ENCODE measurements at places on chromosomes 7 and 10. TPM values are rescaled to one million over a fixed set of nuclear protein-coding genes. Genes with fewer than 3 reads are reported as not detected.

DNA sequence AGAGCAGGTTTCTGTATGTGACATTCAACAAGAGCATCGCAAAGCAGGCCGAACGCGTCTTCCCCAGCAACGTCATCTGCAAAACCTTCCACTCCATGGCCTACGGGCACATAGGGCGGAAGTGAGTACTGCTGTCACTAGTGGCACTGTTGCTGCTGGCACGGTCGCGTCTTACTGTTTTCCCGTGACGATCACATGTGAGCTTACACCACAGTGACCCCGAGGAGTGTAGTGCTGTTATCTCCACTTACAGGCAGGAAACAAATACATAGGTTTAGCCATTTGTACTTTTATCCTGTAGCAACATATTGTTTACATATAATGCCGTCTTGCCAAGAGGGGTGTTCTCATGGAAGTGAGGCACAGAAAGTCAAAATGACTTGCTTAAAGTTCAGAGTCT, 25.4 kb downstream of the FBH1 start:
- no peak overlapping the region for H3K27ac ChIP-seq
- peaks cover 90% of the 10 kb centered on the region for H3K36me3 ChIP-seq
- H3K27me3 ChIP-seq = no peaks in the 10 kb centered on the region

GRCh38 chr7:41303709-41304108, 399.2 kb downstream of the INHBA start:
- peaks cover 2% of the 10 kb centered on the region for H3K27me3 ChIP-seq
- no peak overlapping the region for H3K27ac ChIP-seq
- H3K36me3 ChIP-seq = no peaks in the 10 kb centered on the region
- DNase-seq = no peak

DNA sequence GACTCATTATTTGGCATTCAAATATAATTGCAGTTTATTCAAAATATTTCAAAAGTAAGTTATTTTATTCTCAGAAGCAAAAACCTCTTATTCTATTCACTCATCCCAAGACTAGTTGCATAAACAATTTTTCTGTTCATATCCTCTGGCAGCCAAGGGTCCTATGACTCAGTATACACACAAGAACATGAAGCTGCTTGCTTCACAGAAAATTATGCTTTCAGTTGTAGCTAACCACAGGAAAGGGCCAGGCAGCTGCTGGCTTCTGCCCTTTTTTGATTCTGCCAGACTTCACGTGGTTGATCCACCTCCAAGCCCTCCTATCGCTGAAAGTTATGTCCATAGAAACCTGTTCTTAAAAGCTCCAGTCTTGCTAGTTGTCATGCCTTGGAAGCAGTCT, 108.8 kb downstream of the ABCA13 start:
- H3K4me1 ChIP-seq = no peaks in the 10 kb centered on the region
- no peak overlapping the region for H3K27ac ChIP-seq
- DNase-seq = no peak
- H3K36me3 ChIP-seq = no peaks in the 10 kb centered on the region
- no peak overlapping the region for H3K4me3 ChIP-seq

- no peaks in the 10 kb centered on the region for H3K4me1 ChIP-seq
- H3K27me3 ChIP-seq = no peaks in the 10 kb centered on the region
- no peak overlapping the region for H3K27ac ChIP-seq
- no peaks in the 10 kb centered on the region for H3K36me3 ChIP-seq
- DNase-seq = no peak
Measured at GRCh38 chr7:85928500-85928899, 715.2 kb upstream of the GRM3 start.

DNA sequence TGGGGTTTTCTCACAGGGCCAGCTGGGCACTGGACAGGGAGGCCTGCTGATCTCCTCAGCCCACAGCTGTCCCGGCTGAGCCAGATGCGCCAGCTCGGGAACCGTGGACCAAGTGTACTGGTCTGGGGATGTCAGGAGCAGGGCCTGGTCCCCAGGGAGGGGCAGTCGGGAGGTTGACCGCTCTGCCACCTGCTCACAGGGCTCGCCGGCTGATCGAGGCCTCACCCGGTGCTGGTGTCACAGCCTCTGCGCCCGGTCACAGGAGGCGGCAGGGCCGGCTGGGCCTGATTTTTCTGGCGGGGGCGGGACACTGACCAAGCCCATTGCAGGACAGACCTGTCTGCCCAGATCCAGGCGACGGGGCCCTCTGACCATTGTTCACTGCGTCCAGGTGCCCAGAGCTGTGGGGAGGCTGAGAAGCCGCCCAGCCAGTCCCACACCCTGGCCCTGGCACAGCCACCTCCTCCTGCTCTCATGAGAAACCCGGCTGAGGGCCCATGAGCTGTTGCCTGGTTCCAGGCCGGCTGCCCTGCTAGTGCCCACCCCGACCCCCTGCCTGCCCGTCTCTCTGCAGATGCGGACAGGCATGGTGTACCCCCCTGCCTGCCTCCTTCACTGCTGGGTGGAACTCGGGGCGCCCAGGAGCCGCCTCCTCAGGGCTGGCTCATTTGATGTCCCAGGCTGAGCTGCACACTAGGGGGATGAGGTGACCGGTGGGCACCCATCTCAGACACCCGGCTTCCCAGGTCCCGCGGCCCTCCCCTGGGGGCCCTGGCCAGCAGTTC, 3.0 kb upstream of the TMEM184A start:
- no peak overlapping the region for H3K4me3 ChIP-seq
- H3K27me3 ChIP-seq = no peaks in the 10 kb centered on the region
- H3K36me3 ChIP-seq = no peaks in the 10 kb centered on the region
- no peak overlapping the region for H3K27ac ChIP-seq

DNA sequence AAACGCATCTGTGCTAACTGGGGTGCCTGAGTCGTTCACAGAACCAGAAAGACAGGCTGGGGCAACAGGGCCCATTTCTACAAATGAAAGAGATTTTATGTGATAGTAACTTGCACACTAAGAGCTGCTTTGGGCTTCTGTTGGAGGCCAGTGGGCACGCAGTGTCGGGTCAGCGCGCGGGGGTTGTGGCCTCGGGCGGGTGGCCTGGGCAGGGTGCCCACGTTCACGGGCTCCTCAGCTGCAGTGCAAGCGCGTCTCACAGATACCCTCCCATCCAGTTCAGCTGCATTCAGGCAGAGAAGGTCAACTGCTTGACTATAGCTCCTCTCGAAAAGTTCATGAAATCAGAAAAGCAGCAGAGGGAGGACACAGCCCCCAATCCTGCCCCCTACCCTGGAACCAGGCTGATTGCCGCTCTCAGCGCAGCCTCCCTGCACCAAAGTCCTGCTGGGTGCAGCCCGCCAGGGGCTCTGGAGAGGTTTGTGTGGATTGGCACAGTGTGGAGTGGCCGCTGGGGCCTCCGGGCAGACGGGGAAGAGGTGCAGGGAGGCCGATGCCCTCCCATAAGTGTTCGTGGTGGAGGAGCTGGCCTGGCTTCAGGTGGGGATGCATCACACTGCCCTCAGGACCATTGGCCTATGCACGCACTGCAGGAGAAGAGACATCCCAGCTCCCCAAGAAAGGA, 582.8 kb downstream of the TCERG1L start:
- no peak for DNase-seq
- H3K36me3 ChIP-seq = no peaks in the 10 kb centered on the region
- no peak overlapping the region for H3K4me3 ChIP-seq
- H3K4me1 ChIP-seq = no peaks in the 10 kb centered on the region

GRCh38 chr7:139763330-139763729, 14.5 kb downstream of the HIPK2 start:
- no peak overlapping the region for H3K4me3 ChIP-seq
- H3K4me1 ChIP-seq = peaks cover 18% of the 10 kb centered on the region
- DNase-seq = no peak

Gene FKBP6
- total RNA-seq = not detected

GRCh38 chr10:79604294-79604693, 6.4 kb upstream of the SFTPA1 start:
- H3K36me3 ChIP-seq = no peaks in the 10 kb centered on the region
- peaks cover 3% of the 10 kb centered on the region for H3K4me1 ChIP-seq
- H3K4me3 ChIP-seq = no peak overlapping the region
- H3K27ac ChIP-seq = no peak overlapping the region

GRCh38 chr7:149742075-149742701, 31.2 kb downstream of the ZNF467 start:
- H3K4me1 ChIP-seq = peaks cover 10% of the 10 kb centered on the region
- no peaks in the 10 kb centered on the region for H3K36me3 ChIP-seq
- peak; percentile 58 for DNase-seq
- no peak overlapping the region for H3K27ac ChIP-seq
- H3K4me3 ChIP-seq = peak overlapping the region; percentile 76

DNA sequence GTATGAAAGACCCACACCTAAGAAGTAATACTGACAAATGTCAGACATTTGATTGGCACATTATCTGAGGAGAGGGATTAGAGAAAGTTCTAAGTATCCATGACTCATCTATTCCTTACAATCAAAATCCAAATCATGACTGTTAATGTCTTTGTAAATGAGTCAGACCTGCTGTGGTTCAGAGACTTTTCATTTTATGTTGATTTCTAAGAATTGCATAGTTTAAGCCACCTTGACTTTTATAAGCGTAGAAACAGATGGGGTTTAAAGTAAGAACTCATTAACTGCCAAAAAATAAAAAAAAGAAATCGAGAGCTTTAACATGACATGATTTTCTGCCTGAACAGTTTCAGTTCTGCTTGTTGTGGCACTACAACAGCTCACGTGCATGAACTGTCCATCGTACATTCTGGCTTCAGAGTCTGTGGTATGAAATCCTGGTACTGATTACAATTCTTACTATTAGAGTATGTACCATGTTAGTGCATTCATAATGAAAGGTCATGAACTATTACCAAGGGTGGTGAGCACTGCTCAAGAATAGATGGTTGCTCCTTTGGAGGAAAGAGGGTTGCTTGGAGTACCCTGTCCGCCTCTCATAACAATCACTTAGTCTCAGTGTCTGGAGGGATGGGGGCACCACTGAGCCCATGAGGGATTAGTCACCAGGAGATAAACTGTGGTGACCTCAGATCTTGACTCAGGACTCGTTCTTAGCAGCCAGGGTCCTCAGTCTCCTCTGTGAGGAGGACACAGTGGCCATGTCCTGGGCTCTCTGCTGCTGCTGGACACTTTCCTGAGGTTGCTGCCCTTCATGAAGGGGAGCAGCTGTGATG, 42.2 kb downstream of the ACSM6 start:
- H3K36me3 ChIP-seq = peaks cover 75% of the 10 kb centered on the region
- peaks cover 24% of the 10 kb centered on the region for H3K4me1 ChIP-seq
- peak overlapping the region; percentile 81 for H3K27ac ChIP-seq
- DNase-seq = no peak
- no peaks in the 10 kb centered on the region for H3K27me3 ChIP-seq

Gene SLC26A3
- total RNA-seq = not detected

Gene MRLN
- total RNA-seq = not detected

Gene AOC1
- not detected for total RNA-seq

GRCh38 chr10:74244097-74244685, 93.2 kb downstream of the ADK start:
- peaks cover 4% of the 10 kb centered on the region for H3K4me1 ChIP-seq
- H3K4me3 ChIP-seq = no peak overlapping the region
- no peak overlapping the region for H3K27ac ChIP-seq
- no peaks in the 10 kb centered on the region for H3K27me3 ChIP-seq
